ENCODE measurements at places on chromosomes 5 and 9. TPM values are rescaled to one million over a fixed set of nuclear protein-coding genes. Genes with fewer than 3 reads are reported as not detected.

Gene EPB41L4A
- 7.9 TPM for total RNA-seq

Gene HK3
- not detected for total RNA-seq

Gene KIF3A
- 22.5 TPM for total RNA-seq

Gene POU5F2
- 0.43 TPM for total RNA-seq

Gene GMCL2
- not detected for total RNA-seq

Gene PCDHGA2
- 0.12 TPM for total RNA-seq

Gene SNCB
- 0.53 TPM for total RNA-seq

- DNase-seq, result peak; percentile 55
These were observed 26.8 kb downstream of the GRIA1 start for GRCh38 chr5:153517241-153517611.

DNA sequence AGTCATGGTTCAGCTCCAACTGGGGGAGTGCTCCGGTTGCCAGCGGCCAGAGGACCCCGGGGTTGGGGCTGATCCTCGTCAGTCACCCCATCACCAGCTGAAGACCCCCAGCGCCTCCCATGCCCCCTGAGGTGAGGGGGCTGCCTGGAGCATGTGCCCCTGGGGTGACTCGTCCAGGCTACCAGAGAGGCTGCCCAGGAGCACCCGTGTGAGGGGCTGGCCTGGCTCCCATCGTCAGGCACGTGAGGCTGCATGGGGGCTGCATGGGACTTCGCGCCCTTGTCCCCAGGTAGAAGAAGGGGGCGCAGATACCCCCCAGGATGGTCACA lies 46.4 kb upstream of the EGFL7 start:
- no peak for DNase-seq

DNA sequence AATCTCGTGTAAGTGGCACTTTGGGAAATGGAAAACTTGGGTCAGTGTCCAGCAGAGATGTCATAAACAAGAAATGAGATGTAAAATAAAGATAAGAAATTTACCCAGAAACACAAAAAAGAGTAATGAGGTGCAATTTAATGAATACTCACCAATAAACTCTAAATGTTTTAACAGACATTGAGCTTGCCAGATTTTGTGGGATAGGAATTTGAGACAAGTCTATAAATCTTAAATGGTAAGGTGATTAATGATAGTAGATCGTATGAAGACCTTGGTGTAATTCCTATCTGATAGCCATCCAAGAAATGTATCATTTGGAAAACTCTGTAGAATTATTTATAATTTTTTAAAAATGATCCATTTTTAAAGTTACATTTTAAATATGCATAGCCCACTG lies 682.4 kb downstream of the MAT2B start:
- DNase-seq, result no peak

DNA sequence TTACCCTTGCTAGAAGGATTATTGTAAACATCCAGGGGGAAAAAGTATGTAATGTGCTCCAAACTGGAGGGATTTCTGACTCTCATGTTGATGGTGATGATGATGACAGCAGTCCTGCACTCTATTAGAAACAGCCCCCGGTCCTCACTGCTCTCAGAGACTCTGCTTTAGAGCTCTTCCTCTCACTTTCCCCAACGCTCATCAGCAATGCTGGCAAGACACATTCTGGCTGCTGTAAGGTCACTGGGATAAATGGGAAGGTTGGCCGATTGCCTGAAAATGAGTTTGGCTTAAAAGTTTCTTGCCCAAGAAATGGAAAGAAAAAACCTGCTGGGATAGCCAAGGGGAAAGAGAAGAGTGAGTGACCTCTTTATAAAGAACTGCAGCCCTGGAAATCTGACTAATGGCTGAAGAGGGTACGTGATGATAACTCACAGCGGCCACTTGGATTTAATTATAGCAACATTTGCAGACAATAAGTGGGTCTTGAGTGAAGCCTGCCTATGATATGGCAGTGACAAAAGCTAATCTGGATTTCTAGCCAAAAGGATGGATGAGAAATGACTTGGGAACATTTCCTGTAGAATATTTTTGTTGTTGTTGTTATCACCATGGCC lies 235.8 kb downstream of the TMEM38B start:
- no peak for DNase-seq

DNA sequence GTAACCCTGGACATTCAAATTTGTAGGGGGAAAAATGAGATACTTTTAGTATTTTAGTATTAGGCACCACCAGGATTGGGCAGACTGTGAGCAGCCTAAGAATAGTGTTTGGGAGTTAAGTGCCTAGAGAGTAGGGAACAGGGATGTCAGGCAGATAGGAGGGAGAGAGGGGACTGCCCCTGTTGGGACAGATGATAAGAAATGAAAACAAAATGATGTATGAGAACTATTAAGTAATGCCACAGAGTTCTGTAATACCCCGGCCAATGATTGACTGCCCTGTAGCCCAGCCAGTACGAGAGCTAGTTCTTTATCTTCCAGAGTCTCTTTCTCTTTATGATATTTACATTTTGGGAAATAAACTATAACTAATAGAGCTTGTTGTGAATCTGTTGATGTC lies 24.4 kb downstream of the ARHGAP26 start:
- DNase-seq, result no peak

GRCh38 chr9:101450931-101451330 lies 15.4 kb upstream of the ALDOB start:
- DNase-seq, result no peak

DNA sequence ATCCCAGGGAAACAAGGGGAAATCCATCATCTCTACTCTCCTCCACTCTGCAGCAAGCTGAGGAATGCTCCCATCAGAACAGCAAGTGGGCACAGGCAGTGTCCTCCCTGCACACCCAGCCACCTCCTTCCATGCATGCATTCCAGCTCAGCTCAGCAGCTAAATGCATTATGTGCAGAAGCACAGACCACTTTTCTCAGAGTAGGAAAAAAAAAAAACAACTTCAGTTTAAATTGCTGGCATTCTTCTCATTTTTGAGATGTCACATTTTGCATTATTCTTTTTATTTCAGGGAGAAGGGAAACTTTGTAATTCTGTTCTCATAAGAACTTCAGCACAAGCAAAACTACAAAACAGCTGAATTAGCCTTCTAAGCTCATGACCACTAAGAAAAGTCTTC lies 312.2 kb downstream of the SEMA5A start:
- DNase-seq, result no peak

DNA sequence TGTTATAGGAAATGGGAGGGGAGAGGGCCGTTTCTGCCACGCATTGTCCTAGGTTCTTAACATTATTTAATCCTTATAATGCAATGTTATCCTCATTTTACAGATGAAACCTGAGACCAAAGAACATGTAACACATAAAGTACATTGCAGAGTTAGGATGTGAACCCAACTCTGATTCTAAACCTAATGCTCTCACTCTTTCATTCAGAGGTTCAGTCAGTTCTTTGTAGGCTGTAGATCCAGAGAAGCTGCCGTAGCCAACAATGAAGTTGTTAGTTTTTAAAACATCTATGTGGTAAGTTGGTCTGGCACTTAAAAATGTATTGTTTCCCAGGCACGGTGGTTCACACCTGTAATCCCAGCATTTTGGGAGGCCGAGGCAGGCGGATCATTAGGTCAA lies 10.5 kb upstream of the PSMD5 start:
- DNase-seq, result no peak

GRCh38 chr5:23742701-23743100 lies 235.3 kb downstream of the PRDM9 start:
- no peak for DNase-seq

GRCh38 chr5:8848997-8849594 lies 696.8 kb downstream of the SEMA5A start:
- DNase-seq, result no peak

DNA sequence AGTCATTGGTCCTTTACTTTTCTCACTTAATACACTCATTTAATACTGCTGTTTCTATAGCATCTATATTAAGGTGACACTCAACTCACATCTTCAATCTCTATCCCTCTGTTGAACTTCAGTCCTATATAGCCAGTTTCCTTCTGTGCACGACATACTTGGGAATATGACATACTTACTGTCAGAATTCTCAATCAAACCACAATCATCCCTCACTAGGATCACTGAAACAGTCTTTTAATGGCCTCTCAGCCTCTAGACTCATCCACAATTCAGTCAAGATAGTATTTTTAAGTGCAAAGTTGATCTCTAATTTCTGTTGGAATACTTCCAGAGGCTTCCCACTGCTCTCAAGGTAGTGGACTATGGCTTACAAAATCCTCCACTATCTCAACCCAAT lies 251.0 kb upstream of the MEF2C start:
- no peak for DNase-seq

- DNase-seq, result no peak
These were observed 1.9 kb upstream of the PJA2 start for GRCh38 chr5:109411627-109412026.

GRCh38 chr9:122370303-122370702 lies 521 bp upstream of the PTGS1 start:
- no peak for DNase-seq

DNA sequence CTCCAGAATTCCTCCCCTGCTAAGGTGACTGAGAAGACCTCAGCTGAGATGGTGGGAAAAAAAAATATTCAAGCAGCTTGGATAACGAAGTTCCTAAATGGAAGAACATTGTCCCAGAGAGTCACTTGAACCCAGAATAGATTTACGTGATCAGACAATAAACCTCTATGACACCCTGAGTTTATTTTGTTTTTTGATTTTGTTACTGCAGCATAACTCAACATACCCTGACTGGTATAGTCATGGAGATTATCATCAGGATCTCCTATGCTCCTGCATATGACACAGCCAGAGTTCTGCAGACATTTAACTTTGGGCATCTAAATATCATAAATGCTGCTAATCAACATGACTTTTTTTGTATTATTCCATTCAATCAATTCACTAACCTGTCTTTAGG lies 282.9 kb downstream of the RASEF start:
- DNase-seq, result no peak

GRCh38 chr5:7330256-7330655 lies 65.7 kb upstream of the ADCY2 start:
- no peak for DNase-seq
